Neuronal stem cell (in vitro differentiated cells): ENCODE measurements at places on chromosomes 5 and 9.
A peak's percentile ranks its signal among the peaks of the same experiment; 100 is the strongest.

GRCh38 chr9:126474786-126475485 is 138.8 kb upstream of the LMX1B start:
- DNase-seq: no peak

- DNase-seq: no peak
Measured at GRCh38 chr9:113341712-113342410, 1.8 kb upstream of the WDR31 start.

- DNase-seq: no peak
Measured at GRCh38 chr5:132841305-132841704, 10.9 kb upstream of the SHROOM1 start.

DNA sequence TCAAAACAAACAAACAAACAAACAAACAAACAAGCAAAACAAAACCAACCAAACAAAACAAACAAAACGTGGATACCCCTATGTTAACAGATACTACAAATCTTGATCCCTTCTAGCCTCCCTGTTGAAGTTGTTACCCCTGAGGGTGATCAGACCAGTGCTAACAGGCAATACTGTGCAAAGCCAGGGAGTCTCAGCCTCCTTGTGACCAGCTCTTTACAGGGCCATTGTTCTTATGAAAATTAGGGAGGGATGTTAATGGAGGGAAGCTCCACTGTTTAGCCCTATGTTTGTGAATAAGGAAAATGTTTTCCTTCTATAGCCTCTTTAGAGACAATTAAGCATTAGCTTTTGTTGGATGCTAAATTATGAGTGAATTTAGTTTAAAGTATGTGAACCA is 1072.1 kb upstream of the WWC1 start:
- no peak for DNase-seq

DNA sequence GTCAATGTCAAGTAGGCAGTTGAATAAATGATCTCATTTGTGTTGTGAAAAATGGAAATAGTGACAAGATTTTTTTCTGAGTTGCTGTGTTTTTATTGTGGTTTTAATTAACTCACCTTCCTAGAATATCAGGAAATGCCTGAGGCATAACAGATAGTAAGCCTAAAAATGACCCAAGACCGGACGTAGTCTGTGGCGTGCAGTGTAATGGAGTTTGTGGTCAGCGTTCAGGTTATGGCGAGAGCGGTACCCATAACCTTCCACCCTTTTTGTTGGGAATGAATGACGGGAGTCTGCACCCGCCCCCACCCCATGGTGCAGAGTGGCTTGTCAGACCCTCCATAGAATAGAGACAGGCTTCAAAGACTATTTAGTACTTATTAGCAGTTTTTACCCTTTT is 119.3 kb downstream of the GALNT10 start:
- DNase-seq: no peak

GRCh38 chr9:95131023-95131943 is 186.2 kb downstream of the FANCC start:
- DNase-seq: peak; percentile 63

GRCh38 chr5:114544561-114544960 is 182.7 kb downstream of the KCNN2 start:
- no peak for DNase-seq

DNA sequence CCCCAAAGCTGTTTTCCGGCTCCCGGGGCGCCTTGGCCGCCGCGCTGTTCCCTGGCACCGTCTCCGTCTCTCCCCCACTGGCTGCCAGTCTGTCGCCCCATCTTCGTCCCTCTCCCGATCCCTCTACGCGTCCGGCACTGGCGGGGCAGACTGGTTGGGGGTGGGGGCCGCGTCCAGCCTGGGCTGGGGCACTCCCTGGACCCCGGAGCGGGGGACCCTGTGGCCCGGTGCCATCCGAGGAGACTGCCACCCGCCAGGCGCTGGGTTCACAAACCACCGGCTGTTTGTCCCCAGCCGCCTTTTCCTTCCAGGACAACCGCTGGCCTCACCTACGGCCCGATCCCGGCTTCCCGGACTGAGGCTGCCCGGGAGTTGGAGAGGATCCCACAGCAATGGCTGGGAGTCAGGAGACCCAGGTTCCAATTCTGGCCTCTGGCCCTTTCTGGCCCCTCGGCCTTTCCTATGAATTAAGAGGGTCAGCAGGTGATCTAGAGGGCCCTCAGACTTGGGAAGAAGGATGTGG is 1.0 kb upstream of the FIBCD1 start:
- no peak for DNase-seq

DNA sequence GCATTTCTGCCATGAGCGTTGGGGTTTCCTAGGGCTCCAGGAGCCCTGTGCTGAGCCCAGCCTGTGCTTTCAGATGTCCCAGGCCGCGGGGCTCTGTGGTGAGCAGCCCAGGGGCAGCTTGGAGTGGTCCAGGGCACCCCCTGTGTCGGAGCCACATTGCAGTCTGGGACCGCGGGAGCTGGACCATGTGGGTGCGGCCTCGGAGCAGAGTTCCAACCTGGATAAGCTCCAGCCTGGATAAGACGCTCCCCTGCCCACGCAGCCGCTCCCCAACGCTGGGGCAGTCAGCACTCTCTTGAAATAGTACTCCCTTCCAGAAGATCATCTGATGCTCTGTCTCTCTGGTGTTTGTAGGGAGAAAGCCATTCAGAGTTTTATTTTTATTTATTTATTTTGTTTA is 111.1 kb downstream of the WNK2 start:
- DNase-seq: no peak

DNA sequence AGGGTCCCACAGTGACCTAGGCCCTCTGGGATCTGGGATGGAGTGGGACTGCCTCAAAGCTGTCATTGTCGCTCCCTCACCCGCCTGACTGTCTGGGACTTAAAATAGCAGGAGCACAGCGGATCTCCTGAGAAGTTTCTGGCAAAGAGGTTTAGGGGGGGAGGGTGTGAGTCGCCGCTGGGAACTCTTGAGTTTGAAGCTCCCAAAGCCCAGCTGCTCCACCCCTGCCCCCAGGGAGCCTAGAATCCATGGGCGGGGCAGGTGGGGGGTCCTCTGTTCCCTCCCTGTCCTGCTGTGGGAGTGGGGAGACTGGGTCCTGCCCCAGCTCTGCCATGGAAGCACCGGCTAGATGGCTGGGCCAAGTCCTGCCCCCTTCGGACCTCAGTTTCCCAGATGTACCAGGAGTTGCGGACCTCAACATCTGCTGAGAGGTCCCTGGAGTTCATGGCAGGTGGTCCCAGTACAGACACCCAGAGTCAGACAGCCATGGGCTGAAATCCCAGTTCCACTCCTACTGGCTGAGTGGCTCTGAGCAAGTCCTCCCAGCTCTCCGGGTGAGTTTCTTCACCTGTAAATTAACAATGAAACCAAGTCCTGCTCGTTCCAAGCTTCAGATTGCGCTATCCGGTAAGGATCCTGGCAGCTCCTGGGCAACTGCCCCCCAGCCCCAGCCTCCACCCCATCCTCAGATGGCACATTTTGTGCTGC is 985 bp upstream of the WDR38 start:
- no peak for DNase-seq

DNA sequence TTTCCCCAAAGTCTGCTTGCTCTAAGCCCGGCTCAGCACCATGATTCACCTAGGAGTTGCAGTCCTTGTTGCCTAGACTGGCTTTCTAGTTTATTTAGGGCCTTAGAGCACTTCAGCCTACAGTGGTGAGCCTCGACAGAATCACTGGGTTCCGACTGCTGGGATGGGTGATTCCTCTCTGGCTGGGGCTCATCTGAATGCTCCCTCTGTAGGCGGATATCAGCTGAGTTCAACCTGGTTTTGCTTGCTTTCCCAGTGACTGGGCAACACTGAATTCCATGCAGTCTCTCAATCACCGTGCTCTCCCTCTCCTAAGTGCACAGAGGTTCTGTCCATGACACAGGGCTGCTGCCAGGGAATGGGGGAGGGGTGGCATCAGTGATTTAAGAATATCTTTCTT is 54.1 kb downstream of the OSMR start:
- no peak for DNase-seq

DNA sequence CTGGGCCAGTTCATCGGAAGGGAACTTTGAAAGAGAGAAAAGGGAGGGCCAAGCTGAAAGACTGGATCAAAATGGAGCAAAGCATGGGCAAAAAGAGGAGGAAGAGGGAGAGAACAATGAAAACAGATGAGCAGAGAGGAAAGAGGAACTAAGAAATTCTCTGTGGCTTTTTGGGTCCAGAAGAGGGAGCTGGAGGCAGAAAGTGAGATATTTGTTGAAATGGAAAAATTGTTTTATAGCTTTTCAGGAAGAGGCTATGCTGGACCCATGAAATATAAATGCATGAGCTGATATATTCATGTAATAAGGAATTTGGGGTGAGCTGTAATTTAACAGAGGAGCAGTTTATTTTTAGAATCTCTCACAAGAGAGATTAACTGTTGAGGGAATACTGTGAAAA is 457.3 kb downstream of the DMAC1 start:
- DNase-seq: no peak
